ENCODE measurements at places on chromosomes 16 and 17.

DNA sequence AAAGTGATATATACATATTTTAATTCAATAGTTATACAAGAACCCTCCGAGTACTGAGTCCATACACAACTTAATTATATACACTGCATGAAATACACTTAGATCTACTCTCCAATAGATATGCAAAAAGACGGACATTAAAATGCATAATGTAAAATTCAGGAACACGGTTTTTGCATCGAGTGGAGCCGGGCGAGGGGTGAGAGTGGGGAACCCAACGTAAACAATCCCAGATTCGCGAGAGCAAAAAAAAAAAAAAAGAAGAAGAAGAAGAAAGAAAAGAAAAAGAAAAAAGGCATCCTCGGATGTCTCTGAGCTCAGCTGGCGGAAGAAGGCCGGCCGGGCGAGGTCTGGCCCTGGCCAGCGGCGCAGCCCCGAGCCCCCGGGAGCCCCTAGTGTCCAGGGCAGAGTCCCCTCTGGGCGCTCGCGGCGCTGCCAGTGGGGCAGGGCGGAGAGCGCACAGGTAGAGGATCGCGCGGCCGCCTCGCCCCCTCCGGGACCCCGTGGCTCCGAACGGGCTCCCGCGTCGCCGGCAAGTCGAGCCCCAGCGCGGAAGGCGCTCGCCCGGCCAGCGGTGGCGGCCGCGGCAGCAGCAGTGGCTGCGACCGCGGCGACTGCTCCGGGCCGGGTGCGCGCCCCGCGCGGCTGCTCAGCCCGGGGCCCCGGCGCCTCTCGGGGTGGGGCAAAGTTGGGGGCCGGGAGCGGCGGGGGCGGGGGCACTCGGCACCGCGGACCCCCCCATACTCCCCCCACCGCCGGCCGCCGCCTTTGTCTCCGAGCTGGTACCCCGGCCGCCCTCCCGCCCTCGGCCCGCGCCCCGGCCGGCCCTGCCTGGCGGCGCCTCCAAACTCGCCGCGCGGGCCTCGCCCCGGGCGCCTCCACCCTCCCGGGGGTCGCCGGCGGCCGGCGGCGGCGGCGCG, 9.6 kb upstream of the ZFHX3 start:
- no peak for DNase-seq

- DNase-seq, result no peak
These were observed 32.7 kb upstream of the RPH3AL start for GRCh38 chr17:385178-385835.

- no peak for DNase-seq
These were observed 377 bp upstream of the CRHR1 start for GRCh38 chr17:45783593-45784292.

DNA sequence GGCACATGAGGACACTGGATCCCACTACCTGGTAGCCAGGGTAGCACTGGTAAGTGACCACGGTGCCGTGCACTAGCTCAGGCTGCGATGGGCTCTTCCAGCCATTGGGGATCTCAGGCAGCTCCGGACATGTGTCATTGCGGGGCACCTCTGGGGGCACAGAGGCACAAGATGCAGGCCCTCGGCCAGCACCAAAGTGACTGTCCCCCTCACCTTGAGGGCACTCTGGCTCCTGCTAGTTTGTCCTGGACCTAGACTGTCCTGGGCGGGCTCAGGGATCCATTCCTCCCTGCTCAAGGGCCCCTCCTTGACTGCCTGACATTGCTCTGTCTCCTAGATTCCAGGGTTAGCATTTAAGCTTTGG, 6.7 kb upstream of the PHF12 start:
- no peak for DNase-seq

DNA sequence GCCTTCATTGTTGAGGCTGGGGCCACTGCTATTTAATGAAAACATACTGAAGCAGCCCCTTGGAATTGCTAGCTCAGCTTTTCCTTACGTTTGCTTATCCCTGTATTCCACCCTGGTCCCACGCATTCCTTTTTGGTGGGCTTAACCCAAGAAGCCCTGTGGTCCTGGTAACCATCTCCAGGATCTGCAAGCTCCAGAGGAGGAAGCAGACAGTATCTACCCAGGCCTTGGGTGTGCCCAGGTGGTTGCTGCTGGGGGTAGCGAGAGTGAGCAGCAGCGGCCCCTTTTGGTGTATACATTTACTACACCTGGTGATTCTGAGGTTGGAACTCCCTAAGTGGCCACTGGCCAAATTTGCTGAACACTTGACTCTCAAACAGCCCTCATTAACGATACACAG, 97.7 kb downstream of the CBLN1 start:
- no peak for DNase-seq

DNA sequence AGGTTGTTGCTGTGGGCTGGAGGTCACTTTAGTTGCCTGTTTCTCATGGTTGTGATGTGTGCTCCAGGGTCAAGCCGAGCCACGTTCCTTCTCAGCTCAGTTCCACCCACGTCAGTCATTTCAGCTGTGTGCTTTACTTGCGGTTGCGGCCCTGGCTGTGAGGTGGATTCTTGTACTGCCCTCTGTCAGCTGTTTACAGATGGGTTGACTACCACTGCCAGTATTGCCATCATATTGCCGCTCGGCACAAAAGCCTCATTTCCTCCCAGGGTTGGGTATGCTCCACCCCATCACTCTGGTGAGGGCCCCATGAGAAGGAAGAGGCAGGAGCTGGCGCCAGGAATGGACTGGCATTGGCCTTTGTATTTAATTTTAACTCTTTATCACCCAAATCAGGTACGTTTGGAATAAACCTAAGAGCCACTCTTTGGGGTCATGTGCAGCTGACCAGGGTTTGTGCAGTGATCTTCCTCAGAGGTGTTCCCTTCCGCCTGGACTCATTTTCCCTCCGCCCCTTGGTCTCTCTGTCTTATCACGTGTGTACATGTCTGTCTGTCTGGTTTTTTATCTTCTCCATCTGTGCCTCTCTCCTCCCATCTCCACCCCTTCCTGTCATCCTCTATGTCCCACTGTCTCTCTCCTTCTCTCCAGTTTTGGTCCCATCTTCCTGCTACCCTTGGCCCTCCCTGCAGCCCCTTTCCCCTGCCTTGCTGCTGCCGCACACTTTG, 25.0 kb downstream of the METTL22 start:
- no peak for DNase-seq

GRCh38 chr16:58832386-58832895, 98.3 kb upstream of the GOT2 start:
- no peak for DNase-seq

- DNase-seq, result no peak
These were observed 139.4 kb downstream of the CCDC182 start for GRCh38 chr17:57605675-57606105.

GRCh38 chr16:80015566-80015965, 415.0 kb upstream of the MAF start:
- DNase-seq, result no peak

- DNase-seq, result no peak
These were observed 18.2 kb upstream of the HP start for GRCh38 chr16:72036098-72036497.

- no peak for DNase-seq
These were observed 34.5 kb downstream of the YWHAE start for GRCh38 chr17:1365445-1366039.

GRCh38 chr16:16021988-16022682, 72.7 kb downstream of the ABCC1 start:
- no peak for DNase-seq

GRCh38 chr16:56884026-56884582, 19.1 kb downstream of the SLC12A3 start:
- DNase-seq, result no peak

- no peak for DNase-seq
These were observed 22.0 kb downstream of the UBN1 start for GRCh38 chr16:4869147-4869805.

GRCh38 chr16:24775455-24775854, 46.0 kb downstream of the TNRC6A start:
- DNase-seq, result no peak

GRCh38 chr17:81992306-81993102, 15.1 kb downstream of the ASPSCR1 start:
- no peak for DNase-seq

DNA sequence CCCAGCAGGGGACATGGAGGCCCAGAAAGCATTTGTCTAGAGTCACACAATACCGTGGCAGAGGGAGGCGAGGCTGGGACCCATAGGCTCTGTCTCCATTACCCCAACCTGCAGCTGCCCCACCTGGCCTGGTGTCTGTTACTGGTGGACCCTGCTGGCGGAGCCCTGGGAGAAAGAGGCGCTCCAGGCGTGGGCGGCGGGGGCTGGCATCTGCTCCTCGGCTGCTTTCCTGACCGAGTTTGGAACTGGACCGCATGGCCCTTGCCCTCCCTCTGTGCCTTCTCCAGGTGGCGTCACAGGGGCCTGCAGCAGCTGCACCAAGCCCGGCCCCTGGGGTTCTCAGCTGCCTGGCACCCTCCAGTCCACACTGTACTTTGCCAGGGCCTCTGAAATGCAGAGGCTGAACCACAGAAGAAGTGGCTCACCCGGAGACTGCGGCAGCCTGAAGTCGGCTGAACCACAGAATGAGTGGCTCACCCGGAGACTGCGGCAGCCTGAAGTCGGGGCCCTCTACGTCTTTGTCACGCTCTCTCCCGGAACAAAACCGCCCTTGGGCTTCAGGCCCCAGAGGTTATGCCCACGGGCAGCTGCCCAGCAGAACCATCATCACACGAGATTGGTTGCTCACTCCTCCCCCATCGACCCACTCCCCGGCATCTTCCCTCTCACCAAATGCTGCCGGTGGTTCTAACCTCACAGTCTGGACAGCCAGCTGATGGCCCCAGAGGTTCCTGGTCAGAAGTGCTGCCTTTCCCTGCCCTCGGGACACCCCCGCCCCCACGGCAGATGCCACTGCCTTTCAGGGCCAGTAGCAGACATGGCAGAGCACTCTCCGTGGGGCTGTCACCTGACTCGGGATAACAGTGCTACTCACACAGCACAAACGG, 20.2 kb downstream of the CBFA2T3 start:
- DNase-seq, result no peak

- no peak for DNase-seq
These were observed 34.7 kb upstream of the DNAJA2 start for GRCh38 chr16:47008174-47008573.

- DNase-seq, result no peak
These were observed 29.5 kb downstream of the SHISA9 start for GRCh38 chr16:12930881-12931280.

DNA sequence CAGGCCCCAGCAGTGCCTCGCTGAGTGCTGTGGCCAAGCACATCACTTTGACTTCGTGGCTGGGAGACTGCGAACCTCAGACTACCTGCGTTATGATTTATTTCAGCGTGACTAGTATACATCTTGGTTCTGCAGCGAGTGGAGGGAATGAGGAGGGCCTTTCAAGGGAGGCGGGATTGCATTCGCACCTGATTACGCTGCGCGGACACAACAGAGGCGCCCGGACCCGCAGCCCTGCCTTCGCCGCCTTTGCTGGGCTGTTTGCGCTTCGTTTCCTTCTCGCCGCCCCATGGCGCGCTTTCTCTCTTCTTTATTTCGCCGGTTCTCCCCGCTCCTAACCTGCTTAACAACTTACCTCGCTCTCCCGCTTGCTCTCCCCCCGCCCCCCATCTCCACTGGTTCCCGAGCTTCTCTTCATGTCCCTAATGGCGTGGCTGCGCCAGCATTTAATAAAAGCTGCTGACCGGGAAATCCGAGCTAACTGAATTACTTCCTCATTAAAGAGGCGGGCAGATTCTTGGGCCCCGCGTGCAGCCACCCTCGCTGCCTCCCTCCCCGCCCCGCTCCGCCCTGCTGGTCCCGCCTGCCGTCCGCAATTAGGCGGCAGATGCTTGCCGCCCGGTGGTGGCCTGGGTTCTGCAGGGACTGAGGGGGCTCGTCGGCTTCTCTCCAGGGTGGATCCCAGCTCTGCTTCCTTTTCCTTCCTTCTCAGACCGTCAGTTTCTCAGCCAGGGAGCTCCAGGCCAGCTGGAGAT, 257.6 kb upstream of the SDK2 start:
- DNase-seq, result no peak

DNA sequence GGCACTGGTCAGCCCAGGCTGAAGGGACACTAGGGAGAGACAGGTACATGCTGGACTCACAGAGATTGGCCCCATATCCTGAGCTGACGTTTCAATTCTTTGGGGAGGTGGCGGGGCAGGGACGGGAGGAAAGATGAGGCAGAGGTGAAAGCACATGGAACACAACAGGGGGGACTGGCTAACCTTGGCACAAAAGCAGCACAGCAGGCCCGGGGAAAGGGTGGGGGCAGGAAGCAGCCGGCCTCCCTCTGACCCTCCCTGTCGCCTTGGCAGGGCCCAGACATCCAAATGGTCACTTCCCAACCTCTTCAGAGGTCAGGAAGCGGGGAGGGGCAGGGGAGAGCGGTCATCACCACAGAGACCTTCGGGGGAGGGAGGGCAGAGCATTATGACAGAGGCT, 6.6 kb downstream of the VAT1 start:
- no peak for DNase-seq

DNA sequence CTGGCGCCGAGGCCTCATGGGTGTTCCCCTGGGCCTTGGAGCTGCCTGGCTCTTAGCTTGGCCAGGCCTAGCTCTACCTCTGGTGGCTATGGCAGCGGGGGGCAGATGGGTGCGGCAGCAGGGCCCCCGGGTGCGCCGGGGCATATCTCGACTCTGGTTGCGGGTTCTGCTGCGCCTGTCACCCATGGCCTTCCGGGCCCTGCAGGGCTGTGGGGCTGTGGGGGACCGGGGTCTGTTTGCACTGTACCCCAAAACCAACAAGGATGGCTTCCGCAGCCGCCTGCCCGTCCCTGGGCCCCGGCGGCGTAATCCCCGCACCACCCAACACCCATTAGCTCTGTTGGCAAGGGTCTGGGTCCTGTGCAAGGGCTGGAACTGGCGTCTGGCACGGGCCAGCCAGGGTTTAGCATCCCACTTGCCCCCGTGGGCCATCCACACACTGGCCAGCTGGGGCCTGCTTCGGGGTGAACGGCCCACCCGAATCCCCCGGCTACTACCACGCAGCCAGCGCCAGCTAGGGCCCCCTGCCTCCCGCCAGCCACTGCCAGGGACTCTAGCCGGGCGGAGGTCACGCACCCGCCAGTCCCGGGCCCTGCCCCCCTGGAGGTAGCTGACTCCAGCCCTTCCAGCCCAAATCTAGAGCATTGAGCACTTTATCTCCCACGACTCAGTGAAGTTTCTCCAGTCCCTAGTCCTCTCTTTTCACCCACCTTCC, 7.9 kb downstream of the HIRIP3 start:
- DNase-seq, result no peak

GRCh38 chr17:75428543-75429469, 23.3 kb upstream of the GRB2 start:
- no peak for DNase-seq

- DNase-seq, result no peak
These were observed 82.2 kb downstream of the MYO1D start for GRCh38 chr17:32794533-32795246.

GRCh38 chr17:352421-353212, at the start of gene RPH3AL:
Gene RPH3AL (minus strand): TSS chr17:352807. CDS start chr17:327543, 25,264 bp downstream.
- no peak for DNase-seq

- no peak for DNase-seq
These were observed 145.5 kb downstream of the C16orf95 start for GRCh38 chr16:87171723-87172122.

GRCh38 chr17:35653619-35654361, 66.7 kb downstream of the AP2B1 start:
- no peak for DNase-seq

All from stimulated activated CD8-positive, alpha-beta memory T cell treated with anti-CD3 and anti-CD28 coated beads, Interleukin-4, amount 100 ng/mL, for 1 hour (primary cell).